Activated CD4-positive, alpha-beta T cell treated with anti-CD3 and anti-CD28 coated beads, Interleukin-2, amount 10 ng/mL, durations not matched to agents 7 days and 5 days (primary cell): ENCODE measurements at places on chromosomes 12 and 14.

DNA sequence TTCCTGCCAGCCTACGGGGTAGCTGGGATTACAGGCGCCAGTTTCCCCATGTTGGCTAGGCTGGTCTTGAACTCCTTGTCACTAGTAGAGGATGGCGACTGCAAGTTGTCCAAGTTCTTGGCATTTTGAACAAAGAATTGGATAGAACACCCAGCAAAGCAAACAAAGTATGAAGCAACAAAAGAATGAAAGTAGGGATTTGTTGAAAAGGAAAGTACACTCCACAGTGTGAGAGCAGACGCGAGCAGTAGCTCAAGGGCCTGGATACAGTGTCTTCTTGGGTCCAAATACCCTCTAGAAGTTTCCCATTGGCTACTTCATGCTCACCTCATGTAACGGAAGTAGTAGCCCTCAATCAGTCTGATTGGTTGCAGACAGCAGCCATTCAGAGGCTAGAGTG is 152.2 kb downstream of the CCER1 start:
- no peak for DNase-seq

GRCh38 chr12:30515351-30515750 is 180.3 kb downstream of the IPO8 start:
- no peak for DNase-seq

DNA sequence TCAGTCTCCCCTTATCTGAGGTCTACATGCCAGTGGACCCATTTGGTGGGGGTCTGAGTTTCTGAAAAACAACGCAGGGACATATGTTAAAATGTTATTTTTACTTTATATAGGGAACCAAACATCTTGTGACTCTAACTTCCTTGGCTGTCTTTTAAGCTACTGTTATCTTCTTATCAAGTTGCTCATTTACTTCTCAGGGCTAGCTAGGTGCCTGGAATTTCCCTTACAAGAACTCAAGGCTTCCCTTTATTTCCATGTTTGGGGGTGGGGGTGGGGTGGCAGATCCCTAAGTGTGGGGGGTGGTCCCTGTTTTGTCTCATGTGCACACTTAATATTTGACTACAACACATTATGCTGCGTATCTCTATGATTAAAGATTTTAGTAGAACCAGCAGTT is 31.6 kb downstream of the PPP1R36 start:
- DNase-seq = no peak

- DNase-seq = no peak
These were observed 19.0 kb downstream of the GALNT9 start for GRCh38 chr12:132310181-132311040.

DNA sequence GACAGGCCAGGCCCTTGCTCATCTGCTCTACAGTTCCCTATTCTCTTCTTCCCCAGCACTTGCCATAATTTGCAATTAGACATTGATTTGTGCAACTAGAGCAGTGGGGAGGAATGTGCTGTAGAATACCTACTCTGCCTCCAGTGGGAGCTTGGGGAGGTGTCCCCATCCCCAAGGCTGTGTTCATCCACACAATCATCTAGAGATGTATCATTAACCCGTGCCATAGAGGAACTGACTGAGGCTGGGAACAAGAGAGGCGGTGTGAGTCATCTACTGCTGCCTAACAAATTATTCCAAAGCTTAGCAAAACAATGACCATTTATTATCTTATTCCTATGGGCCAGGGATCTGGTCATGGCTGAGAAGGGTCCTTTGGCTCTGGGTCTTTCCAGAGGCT is 5.1 kb upstream of the OTUB2 start:
- no peak for DNase-seq

DNA sequence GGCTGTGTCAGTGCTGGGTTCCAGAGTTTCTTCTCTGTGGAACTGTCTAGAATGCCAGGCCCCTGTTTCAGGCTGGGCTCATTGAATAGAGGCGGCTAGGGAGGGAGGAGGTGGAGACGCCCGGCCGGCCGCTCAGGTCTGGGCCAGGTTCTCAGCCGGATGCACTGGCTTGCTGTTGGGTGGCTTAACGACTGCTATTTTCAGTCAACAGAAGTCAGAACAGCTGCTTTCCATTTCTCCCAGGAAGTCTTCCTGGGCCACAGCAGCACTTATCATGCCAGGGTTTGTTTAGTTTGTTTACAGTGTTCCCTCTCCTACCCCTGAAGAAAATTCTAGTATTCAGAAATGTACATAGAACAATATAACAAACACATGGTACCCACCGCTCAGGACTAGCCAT is 26.0 kb upstream of the VPS37B start:
- DNase-seq = no peak

- no peak for DNase-seq
These were observed 179.2 kb upstream of the OR4E1 start for GRCh38 chr14:21852775-21853174.
